ENCODE measurements at places on chromosomes 2 and 18.

- DNase-seq = no peak
These were observed 12.9 kb upstream of the GAL3ST2 start for GRCh38 chr2:241763551-241764274.

- DNase-seq = no peak
These were observed 52.3 kb upstream of the SEC11C start for GRCh38 chr18:59087391-59087790.

- no peak for DNase-seq
These were observed 139.7 kb downstream of the LRP2 start for GRCh38 chr2:169222665-169223064.

GRCh38 chr2:40106061-40106460 lies 327.0 kb upstream of the THUMPD2 start:
- DNase-seq = no peak

GRCh38 chr2:217282531-217282930 lies 422.7 kb upstream of the TNP1 start:
- no peak for DNase-seq

All from renal cortex interstitium (tissue), 15 donors.